ENCODE measurements at places on chromosomes 11 and 22.

GRCh38 chr22:19665784-19666672 lies 48.3 kb upstream of the SEPTIN5 start:
- no peak for DNase-seq

DNA sequence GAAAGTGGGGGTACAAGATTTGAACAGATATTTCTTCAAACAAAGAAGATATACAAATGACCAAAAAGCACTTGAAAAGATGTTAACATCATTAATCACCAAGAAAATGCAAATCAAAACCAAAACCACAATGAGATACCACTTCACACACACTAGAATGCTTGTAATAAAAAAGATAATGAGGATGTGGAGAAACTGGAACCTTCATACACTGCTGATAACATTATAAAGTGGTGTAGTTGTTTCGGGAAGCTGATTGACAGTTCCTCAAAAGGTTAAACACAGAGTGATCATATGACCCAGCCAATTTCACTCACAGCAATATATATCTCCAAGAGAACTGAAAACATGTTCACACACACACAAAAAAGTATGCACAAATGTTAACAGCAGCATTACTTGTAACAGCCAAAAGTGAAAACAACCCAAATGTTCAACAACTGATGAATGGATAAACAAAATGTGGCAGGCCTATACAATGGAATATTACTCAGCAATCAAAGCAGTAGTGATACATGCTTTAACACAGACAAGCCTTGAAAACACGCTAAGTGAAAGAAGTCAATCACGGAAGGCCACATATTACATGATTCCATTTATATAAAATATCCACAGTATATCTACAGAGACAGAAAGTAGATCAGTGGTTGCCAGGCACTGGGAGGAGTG lies 15.1 kb downstream of the PITPNB start:
- no peak for DNase-seq

GRCh38 chr11:128424851-128425285 lies 162.5 kb downstream of the ETS1 start:
- no peak for DNase-seq

DNA sequence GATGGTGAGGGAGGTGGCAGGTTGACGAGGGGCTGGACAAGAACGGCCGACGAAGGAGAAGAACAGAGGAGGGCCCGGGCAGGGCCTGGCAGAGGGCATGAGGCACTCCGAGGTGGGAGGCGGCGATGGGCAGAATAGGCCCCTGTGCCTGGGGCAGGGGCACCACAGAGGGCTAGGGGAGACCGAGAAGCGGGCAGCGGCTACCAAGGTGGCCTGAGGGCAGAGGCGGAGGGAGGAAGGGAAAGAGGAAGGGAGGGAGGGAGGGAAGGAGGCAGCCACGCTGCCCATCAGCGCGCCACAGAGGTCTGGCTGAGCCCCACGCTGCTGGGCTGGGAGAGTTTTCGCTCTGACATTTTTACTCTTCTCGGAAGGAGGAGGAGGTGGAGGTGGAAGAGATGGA lies 11.3 kb downstream of the LSP1 start:
- no peak for DNase-seq

DNA sequence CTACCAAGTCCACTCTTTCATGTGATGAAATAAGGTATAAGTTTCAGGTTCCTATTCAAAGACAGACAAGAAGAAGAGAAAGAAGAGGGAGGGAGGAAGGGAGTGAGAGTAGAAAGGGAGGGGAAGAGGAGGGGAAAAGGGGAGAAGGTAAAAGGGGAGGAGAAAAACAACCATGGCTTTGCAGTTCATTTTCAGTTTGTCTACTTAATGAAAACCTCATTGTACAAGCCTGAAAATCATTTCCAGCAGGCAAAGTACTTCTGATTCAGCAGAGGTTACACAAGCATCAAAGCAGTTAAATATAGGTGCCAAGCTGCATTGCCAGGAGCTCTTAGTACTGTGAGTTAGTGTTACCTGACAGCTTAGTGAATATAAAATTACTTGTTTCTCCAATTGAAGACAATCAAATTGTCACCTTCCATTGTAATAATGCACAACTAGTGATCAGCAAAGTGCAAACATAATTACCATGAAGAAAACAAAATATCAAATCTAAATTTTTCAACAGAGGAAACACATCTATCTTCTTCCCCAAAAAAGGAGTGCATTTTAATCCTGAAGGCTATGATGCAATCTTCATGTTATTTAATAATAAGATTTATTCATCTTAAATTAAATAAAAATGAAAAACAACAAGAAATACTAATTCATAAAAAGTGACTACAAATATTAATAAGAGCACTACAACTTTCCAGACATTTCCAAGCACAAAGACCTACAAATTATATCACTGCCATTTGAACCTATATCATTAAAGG lies 8.2 kb downstream of the SOX6 start:
- no peak for DNase-seq

DNA sequence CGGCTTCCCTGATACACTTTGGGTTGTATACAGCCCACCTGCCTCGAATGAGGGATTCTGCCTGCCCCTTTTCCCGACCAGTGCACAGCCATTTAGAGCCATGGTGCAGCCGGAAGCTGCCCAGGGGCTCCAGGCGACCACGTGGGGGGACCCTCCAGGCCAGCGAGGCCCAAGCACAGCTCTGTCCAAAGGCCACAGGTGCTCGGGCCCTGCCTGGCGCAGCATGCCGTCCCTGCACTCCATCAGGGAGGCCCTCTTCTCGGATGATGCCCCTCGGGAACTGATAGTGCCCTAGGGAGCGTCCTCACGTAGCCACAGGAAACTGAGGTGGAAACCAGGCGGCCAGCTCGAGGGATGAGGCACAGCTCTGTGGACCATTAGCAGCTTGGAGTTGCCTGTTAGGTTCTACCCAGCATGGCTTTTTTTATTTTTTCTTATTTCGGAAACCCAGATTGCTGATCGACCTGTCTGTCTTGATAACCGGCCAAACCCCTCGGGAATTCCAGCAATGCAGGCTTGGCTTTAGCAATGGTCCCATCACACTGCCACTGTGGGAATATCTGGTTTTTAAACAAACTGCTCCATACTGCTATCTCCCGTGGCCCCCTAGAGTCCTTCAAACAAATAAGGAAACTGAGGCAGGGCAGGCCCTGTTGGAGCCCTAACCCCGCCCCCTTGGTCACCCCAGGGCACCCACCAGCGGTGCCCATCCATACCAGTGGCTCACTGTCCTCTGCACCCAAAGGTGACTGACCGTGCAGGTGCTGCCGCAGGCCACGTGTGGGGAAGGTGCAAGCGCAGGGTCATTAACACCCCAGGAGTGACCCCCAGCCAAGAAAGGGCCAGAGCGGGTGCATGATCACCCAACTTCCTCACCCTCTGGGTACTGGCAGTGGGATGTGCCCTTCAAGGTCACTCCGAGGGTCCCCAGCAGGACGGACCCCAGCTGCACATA lies 8.0 kb downstream of the ANO1 start:
- DNase-seq: no peak

DNA sequence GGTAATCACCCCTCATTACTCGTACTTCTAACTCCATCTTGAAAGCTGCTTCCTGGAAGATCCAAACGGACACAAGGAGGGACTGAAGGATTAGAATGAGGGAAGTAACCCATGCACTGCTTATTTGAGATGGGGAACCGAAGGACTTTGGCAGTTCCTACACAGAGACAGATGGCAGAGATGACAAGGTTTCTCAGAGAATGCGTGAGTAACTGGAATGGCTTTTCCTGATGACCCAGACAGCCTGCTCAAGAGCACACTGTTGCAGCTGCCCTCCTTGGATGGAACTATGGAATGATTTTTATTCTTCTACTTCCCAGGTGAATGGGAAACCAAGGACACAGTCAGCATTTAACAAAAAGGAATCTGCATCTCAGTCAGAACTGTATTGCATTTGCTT lies 7.3 kb downstream of the KCNJ11 start:
- DNase-seq: no peak

GRCh38 chr11:36316049-36316448 lies 20.0 kb downstream of the PRR5L start:
- DNase-seq: no peak

- no peak for DNase-seq
Measured at GRCh38 chr11:108729227-108729871, 64.5 kb downstream of the DDX10 start.

- no peak for DNase-seq
Measured at GRCh38 chr22:35551549-35552177, 11.0 kb downstream of the RASD2 start.

DNA sequence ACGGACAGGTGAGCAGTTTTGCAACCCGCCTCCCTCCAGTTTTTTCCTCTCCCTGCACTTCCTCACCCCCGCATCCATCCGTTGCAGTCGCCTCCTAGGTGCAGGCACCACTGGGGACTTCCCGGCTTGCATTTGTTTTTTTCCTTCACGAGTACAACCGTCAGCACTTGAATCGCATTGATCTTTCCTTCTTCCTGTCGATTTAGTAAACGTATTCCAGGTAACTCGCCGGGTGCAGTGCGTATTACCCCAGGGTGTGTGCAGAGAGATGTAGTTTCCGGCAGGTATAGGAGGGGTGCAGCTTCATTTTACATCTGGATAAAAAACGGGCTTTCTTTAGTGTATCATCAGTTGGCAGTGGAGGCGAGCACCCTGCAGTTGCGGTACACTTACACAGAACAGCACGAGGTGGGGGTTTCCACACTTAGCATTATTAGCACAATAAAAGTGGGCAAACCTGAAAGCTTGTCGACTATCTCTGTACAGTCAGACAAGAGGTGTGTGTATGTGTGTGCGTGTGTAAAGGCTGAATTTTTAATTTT lies at the start of gene SORL1-AS1:
TSS of gene SORL1-AS1 (minus strand) at position 359 of the 542 bp plus-strand sequence.
- DNase-seq: peak; percentile 70

DNA sequence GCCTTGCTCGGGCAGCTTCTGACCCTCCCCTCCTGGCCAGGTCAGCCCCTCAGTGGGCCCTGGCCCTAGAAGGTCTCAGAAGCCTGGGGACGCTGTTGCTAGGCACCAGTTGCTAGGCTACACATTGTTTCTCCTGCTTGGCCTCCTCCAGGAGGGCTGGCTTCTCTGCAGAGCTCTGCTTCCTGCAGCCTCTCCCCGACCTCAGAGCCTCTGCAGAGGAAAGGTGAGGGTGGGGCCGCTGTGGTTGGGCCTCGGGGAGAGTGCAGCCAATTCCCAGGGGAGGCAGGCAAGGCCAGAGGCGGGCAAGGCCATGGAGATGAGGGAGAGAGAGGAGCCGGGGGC lies 27.6 kb upstream of the LRRC10B start:
- DNase-seq: no peak

DNA sequence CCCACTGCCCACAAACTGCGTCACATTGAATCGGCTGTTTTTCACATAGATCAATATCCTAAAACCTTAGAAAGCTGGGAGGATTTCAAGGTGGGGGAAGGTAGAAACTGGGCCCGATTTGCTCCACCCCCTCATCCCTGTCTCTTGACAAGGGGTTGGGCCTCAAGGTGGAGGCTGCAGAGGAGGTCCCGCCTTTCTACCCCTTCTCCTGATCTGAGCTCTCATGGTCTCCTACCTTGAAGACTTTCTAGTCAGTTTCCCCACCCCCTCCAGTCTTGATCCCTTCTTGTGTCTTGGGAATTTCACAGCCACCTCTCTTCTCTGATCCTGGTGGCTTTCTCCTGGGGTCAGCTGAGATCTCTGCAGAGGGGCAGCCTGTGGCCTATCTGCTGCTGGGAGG lies 4.5 kb upstream of the STARD10 start:
- DNase-seq: no peak

- no peak for DNase-seq
Measured at GRCh38 chr11:109911488-109911887, 181.7 kb upstream of the ZC3H12C start.

- DNase-seq: no peak
Measured at GRCh38 chr22:22046370-22046769, 63.8 kb upstream of the TOP3B start.

All from stimulated activated CD4-positive, alpha-beta T cell treated with anti-CD3 and anti-CD28 coated beads, Interleukin-2, amount 100 ng/mL, for 24 hours (primary cell).